Lower leg skin (tissue), 4 donors: ENCODE measurements at places on chromosomes 7 and 10.

DNA sequence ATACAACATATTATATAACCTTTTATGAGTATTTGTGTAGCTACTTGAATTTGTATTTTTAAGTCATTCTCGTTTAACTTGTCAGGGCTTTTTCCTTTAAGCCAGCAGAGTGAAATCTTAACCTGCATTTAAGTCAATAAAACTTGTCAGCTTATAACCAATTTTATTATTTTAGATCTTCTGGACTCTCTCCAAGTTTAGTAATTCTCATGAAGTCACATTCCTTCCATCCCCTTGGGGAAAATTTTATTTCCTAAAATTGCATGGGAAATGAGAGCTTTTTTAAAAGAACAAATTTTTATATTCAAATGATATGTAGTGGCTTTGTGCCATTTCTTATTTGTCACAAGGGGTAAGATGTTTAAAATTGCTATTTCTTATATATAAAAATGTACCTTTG is 74.0 kb downstream of the SEPTIN7 start:
- no peak for DNase-seq

DNA sequence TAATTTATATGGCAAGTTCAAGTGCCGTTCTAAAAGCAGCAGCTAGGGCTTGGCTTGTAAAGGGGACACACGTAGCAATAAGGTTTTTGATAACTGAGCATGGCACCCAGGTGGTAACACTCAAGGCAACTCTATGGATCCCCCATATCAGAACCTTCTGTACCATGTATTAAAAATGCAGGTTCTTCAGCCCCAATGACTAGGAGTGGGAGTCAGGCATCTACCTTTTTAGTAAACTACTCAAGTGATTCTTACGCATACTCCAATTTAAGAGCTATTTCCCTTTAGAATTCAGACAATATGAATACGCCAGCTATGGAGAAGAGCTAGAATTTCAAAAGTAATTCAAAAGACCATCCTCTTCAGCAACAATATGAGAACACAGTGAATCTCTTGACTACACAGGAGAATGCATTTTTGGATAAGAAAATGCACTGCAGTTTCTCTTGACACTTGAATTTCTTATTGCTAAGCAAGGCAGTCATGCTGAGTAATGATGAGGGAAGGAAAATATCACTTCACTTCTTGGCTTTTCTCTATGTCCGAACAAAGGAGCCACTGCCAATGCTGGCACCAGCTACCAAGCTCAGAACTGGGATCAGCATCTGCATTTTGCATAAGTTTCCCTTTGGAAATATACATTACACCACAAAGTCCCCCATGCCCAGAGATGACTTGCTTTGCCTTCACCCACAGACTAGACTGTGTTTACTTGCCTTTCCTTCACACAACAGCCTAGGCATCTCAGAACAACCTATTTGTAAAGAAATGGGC is 53.5 kb downstream of the ABLIM1 start:
- DNase-seq, result no peak

DNA sequence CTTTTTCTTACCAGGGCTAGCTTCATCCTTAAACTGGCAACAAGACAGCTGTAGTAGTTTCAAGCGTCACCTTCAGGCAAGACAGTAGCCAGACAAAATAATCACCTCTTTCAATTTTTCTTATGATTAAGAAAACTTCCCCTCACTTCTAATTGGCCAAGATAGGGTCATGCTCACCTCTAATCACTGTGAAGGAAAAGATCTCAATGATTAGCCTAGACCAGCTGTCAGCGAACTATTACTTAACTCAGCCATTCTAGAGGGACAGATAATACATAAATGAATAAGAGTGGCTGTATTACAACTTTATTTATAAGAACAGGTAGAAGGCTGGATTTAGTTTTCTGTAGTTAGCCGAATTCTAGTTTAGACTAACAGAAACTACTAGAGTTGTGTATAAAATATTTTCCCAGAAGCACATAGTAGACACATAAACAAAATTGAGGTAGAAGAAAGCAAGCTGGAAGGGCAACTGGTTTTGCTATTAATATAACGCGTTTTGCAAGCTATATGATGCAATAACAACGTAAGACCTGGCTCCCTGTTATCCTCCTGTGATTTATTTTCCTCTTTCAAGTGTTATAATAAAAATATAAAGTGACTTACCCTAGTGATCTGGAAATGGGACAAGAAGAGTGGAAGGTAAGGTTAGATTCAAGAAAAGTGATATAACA is 64.3 kb downstream of the ELAPOR2 start:
- DNase-seq, result no peak

- no peak for DNase-seq
These were observed 25.8 kb downstream of the ESYT2 start for GRCh38 chr7:158803367-158803969.

- DNase-seq, result no peak
These were observed 115.0 kb upstream of the CCDC6 start for GRCh38 chr10:60021361-60021760.

- peak; percentile 43 for DNase-seq
These were observed 14.9 kb upstream of the GIMAP8 start for GRCh38 chr7:150435390-150436073.
